Vagina (tissue), 2 donors: ENCODE measurements at places on chromosomes 13 and 19. TPM values are rescaled to one million over a fixed set of nuclear protein-coding genes. Genes with fewer than 3 reads are reported as not detected.

CDADC1 gene
- 6.9 TPM for total RNA-seq

KLK12 gene
- total RNA-seq, result 4.2 TPM

RAB3A gene
- total RNA-seq, result 5.6 TPM

IGFLR1 gene
- 7.4 TPM for total RNA-seq

ZIC5 gene
- total RNA-seq, result not detected

ETFB gene
- total RNA-seq, result 114 TPM

LILRA1 gene
- 1.7 TPM for total RNA-seq

CYP2A7 gene
- total RNA-seq, result 4.9 TPM

PLIN5 gene
- total RNA-seq, result 8.8 TPM

LRRC4B gene
- 17.9 TPM for total RNA-seq

CNFN gene
- total RNA-seq, result 106 TPM

SHKBP1 gene
- 51.6 TPM for total RNA-seq

GRIN3B gene
- not detected for total RNA-seq

CRX gene
- not detected for total RNA-seq

TJP3 gene
- 17.7 TPM for total RNA-seq

AMER2 gene
- not detected for total RNA-seq

CYP4F2 gene
- total RNA-seq, result 6.9 TPM

FFAR3 gene
- not detected for total RNA-seq

PEX11G gene
- 2.7 TPM for total RNA-seq

PSG7 gene
- total RNA-seq, result not detected

CYP4F3 gene
- 29.7 TPM for total RNA-seq

TTC9B gene
- not detected for total RNA-seq

GGN gene
- not detected for total RNA-seq

DIRAS1 gene
- 2.0 TPM for total RNA-seq

ZNF575 gene
- 2.9 TPM for total RNA-seq

SPHK2 gene
- total RNA-seq, result 19.9 TPM

CALR3 gene
- total RNA-seq, result not detected

SLC1A6 gene
- total RNA-seq, result not detected

CCNA1 gene
- not detected for total RNA-seq

C5AR2 gene
- total RNA-seq, result 15.2 TPM

GPR183 gene
- 12.0 TPM for total RNA-seq

HIF3A gene
- total RNA-seq, result 155 TPM

IGLON5 gene
- not detected for total RNA-seq

CLEC4M gene
- not detected for total RNA-seq

ZNF626 gene
- 9.8 TPM for total RNA-seq

EPS8L1 gene
- 180 TPM for total RNA-seq

HSH2D gene
- total RNA-seq, result 0.74 TPM

ICAM4 gene
- not detected for total RNA-seq

DIS3 gene
- 19.4 TPM for total RNA-seq

C13orf46 gene
- total RNA-seq, result not detected

CYP4F12 gene
- total RNA-seq, result 76.1 TPM

POU2F2 gene
- total RNA-seq, result 0.74 TPM

ZFP14 gene
- 4.2 TPM for total RNA-seq

WASF3 gene
- 20.4 TPM for total RNA-seq

EDNRB gene
- 46.2 TPM for total RNA-seq

OR7C1 gene
- total RNA-seq, result 0.74 TPM

CLPTM1 gene
- total RNA-seq, result 130 TPM

PRR19 gene
- not detected for total RNA-seq

NLRP7 gene
- not detected for total RNA-seq
